ENCODE measurements at places on chromosomes 5 and 9.

DNA sequence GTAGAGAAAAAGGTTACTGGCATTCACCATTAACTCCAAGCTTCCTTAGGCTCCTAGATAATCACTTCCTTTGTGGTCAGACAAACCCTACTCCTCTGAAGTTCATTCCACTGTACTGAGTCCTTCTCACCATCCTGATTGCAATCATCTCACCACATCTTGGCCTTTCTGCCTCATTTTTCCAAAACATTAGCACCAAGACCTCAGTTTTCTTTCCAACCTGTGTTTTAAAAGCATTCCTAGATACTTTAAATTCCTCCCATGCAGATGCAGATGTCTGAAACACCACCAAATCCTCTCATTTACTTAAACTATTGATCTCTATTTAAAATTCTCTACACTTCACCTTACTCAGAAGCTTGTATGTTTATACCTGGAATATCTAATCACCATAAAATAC is 961.3 kb upstream of the CTNND2 start:
- no peak for DNase-seq

GRCh38 chr5:79295029-79295428 is 59.1 kb downstream of the JMY start:
- no peak for DNase-seq

GRCh38 chr5:10009802-10010201 is 239.9 kb downstream of the ATPSCKMT start:
- no peak for DNase-seq

DNA sequence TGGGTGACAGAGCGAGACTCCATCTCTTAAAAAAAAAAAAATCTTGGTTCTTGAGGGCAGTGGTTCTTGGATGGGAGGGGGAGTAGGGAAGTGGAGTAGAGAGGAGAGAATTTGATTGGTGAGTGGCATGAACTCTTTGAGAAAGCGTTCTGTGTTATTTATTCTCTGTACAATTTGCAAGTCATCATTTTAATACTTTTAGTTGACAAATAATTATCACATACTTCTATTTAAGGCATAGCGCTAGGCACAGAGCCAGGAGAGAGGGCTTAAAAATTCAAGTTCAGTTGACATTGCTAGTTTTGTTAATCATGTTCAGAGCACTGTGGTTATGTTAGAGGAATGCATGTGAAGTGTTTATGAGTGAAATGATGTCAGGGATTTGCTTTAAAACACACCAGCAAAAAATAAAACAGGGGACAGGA is 24.6 kb downstream of the HSDL2 start:
- DNase-seq = peak; percentile 44

- no peak for DNase-seq
These were observed 433.1 kb upstream of the CDH18 start for GRCh38 chr5:20420991-20421595.

- no peak for DNase-seq
These were observed 227.3 kb downstream of the NMUR2 start for GRCh38 chr5:152177626-152178349.

- DNase-seq = no peak
These were observed 482.2 kb upstream of the PAPPA start for GRCh38 chr9:115671236-115671962.

- DNase-seq = no peak
These were observed 1.1 kb upstream of the OTULINL start for GRCh38 chr5:14580398-14581034.

GRCh38 chr5:34045996-34046395 is 3.0 kb upstream of the C1QTNF3 start:
- DNase-seq = no peak

- peak; percentile 63 for DNase-seq
These were observed 275.3 kb downstream of the TMEM38B start for GRCh38 chr9:105969636-105970035.

- DNase-seq = no peak
These were observed 3.7 kb downstream of the LSM11 start for GRCh38 chr5:157747173-157747740.

- DNase-seq = no peak
These were observed 106.0 kb downstream of the SMARCA2 start for GRCh38 chr9:2120926-2121689.

- DNase-seq = no peak
These were observed 302.7 kb downstream of the MAN2A1 start for GRCh38 chr5:109992264-109992915.

DNA sequence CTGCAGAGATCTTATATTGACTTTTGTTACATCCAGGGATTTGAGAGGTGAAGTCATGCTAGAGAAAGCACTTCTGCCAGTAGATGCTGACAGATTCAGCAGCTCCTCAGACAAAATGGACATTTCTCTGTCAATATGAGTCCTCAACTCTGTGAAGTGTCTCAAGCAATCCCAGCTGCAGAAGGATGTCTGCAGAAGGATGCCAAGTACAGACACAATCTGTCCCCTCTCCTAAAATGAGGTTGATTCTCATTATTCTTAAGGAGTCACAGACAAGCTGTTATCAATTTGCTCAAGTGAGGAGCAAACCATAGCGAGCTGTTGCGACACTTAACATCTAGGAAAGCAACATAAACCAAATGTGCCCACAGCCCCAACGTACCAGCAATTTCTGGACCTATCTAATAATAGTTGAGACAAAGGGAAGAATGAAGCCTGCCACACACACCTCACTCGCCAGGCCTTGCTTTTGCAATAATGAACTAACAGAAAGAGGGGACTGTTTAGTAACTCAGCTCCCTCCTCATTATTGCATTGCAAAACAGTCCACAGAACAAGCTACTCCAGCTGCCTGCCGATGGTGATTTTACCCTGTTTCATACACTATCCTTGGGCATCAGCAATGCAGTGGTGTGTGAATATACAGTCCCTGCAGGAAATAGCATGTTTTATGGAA is 364.2 kb upstream of the PDE4D start:
- DNase-seq = no peak

- DNase-seq = no peak
These were observed 2001.9 kb upstream of the C9orf72 start for GRCh38 chr9:29575219-29575618.

GRCh38 chr9:136229096-136230065 is 16.2 kb downstream of the QSOX2 start:
- DNase-seq = no peak

- no peak for DNase-seq
These were observed 126.9 kb downstream of the NTRK2 start for GRCh38 chr9:84796404-84796803.

- DNase-seq = peak; percentile 82
These were observed 32.7 kb downstream of the PRUNE2 start for GRCh38 chr9:76873056-76873792.

DNA sequence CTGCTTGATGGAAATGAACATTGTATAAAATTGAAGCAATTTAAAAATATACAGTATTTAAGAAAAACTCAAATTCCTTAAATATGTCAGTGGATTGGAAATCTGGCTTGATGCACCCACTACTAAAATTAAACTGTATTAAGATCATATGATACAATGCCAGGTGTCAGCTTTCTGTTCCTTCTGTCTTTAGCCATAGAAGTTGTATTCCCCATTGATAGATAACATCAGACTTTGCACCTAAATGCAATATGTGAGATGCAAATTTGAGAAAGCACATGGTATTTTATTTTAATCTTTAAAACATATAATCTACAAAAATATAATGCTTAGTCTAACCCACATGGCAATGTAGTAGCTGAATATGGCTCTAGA is 697.4 kb upstream of the WWC1 start:
- DNase-seq = no peak

DNA sequence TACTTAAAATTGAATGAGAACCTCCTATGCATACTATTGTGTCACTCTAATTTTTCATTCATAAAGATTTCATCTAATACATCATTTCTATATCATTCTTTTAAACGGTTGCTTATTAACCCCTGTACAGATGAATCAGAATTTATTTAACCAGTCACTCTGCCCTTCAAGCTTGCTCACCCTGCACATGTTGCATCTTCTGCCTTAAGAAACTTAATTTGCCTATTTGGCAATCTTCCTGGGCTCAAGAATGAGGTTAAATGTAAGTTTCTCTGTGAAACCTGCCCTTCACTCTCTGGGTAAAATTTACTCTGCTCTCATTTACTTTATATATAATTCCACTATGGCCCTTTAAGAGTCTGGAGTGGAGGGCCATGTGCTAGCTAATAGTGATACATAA is 434.7 kb upstream of the ZNF608 start:
- DNase-seq = no peak

- no peak for DNase-seq
These were observed 3.0 kb downstream of the RLN1 start for GRCh38 chr9:5336688-5337087.

DNA sequence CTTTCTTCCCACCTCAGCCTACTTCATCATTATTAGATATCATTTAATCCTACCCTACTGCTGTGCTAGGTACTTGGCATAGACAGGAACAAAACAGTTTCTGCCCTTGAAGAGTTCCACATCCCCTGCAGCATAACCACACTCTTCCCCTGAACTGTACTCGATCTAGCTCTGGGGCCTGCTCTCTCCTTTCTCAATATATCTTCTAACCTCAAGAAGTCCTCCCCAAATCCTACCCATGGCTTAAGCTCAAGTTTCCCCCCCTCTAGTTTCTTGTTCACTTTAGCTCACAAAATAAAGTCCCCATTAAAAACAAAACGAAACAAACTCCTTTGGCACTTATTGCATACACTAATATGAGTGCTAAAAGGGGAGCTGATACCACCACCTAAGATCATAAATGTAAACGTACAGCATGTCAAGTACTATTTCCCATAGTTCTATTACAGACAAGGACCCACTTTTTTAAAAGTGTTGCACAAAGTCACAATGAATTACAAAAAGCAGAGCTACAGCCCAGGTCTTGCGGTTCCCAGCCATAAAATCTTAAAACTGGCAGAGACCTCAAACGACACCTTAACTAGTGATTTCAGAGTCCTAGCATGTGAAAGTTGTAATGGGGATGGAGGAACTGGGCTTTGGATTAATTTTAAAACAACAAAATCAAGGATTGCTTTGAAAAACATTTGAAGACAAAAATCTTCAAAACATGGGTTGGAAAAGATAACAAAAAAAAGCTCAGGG is 80.7 kb downstream of the PTPDC1 start:
- DNase-seq = no peak

DNA sequence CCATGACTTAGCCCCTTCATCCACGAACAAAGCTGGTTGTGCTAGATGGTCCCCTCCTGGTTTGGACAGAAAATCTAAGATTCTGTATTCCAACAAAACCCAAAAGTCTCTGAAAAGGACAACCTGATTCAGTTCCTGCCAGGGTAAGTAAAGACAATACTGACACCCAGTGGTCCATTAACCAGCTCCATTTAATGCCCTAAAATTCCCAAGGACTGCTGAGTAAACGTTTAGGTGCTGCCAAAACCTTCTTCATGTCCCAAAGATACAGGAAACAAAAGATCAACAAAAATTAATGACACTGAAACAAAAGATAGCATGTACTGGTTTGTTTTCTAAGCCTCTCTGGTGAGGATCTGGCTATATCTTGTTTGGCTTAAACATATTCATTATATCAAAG is 25.3 kb upstream of the PPP1R2B start:
- DNase-seq = peak; percentile 74

DNA sequence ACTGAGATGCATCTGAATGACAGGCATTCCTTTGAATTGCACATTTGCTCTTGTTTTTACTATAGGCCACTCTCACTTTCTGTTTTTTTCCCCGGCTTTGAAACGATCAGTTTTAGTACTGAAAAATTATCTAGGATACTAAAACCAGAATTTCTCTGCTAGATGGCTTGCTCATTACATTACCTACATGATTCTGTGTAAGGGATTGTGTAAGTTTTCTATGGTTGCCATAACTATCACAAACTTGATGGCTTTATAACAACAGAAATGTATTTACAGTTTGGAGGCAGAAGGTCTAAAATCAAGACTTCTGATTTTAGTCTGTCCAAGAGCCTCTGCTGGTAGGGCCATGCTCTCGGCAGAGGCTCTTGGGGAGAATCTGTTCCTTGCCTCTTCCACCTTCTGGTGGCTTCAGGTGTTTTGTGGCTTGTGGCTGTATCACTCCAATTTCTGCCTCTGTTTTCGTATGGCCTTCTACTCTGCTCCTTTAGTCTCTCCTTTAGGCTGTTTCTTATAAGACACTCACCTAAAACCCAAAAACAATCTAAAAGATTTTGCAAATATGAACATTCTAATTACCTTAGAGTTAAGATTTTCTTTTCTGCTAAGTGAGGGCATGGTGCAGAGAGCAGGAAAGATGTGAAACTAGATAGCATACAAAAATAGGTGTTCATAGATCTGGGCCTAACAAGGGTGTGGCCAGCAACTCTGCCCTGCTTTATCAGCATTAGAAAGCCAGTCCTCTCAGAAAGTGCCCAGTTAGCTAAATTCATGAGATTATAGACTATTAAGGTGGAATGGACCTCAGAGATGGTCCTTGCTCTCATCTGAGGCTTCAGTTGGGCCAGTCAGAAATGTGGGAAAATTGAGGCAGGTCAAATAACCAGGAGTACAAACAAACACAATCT is 93.3 kb upstream of the CDKN2B start:
- DNase-seq = no peak

- DNase-seq = no peak
These were observed 155.1 kb downstream of the AGTPBP1 start for GRCh38 chr9:85586684-85587083.

- no peak for DNase-seq
These were observed 41.9 kb downstream of the SLC22A5 start for GRCh38 chr5:132411304-132412013.

DNA sequence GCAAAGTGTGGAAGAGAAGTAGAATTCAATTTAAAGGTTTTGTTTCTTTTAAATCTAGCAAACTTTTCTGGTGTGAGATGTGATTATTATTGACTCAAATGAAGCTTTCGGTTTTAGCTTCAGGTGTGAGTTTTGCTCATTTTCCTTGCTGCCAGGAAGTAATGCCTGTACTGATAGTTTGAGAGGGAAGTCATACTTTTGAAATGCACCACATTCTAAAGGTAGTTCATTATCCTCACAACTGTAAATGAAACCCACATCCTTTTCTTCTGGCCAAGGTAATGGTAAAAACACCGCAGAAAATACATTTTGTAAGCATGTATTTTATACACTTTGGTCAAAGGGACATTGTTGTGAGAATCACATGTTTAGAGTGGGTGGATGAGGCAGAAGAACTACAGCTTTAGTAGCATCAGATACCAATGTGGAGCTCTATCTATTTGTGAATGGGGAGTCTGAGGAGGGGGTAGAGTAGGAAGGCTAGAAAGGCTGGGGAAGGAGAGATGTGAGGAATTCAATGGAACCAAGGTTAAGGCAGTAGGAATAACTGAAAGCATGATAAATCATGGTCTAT is 167.0 kb upstream of the CDKN2B start:
- no peak for DNase-seq

DNA sequence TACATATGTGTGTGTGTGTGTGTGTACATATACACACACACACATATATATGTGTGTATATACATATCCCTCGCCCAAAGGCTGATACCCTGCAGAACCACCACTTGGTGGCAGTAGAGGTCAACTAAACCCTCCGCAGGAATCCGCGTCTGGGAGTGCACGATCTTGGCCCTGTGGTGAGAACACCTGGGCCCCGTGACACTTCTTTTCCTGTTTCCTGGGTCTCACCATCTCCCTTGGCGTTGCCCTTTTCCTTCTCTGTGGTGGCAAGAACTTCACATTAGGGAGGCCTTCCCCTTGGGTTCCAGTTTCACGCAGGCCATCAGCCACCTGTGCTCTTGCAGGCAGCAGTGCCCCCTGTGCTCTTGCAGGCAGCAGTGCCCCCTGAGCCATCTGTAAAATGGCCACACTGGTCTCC is 8.2 kb downstream of the IL9 start:
- peak; percentile 38 for DNase-seq

Data from skin of body (tissue), 3 donors.